ENCODE measurements at places on chromosomes 16 and 17. TPM values are rescaled to one million over a fixed set of nuclear protein-coding genes. Genes with fewer than 3 reads are reported as not detected.
A peak's percentile ranks its signal among the peaks of the same experiment; 100 is the strongest.

PVALEF gene
- total RNA-seq: not detected

HOXB1 gene
- total RNA-seq: not detected

DNA sequence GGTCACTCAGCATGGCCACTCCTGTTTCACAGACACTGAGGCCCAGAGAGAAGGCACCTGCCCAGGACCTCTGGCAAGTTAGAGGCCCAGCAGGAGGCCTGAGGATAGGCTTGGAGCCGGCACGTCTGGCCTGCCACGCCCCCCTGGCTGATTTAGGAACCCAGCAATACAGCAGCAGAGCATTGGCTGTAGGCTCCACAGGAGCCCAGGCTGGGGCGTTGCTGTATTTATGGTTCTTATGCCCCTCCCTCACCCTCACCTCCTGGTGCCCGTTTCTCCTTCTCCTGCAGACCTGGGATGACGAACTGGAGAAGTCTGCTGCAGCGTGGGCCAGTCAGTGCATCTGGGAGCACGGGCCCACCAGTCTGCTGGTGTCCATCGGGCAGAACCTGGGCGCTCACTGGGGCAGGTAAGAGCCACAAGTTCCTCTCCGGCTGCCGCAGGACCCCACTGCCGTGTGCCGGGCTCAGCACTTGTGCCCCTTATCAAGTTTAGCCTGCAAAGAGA lies 25.8 kb downstream of the CRISPLD2 start:
- H3K4me3 ChIP-seq: no peak overlapping the region
- peaks cover 2% of the 10 kb centered on the region for H3K27me3 ChIP-seq
- no peaks in the 10 kb centered on the region for H3K4me1 ChIP-seq
- no peak overlapping the region for H3K27ac ChIP-seq
- no peak for DNase-seq

GRCh38 chr17:75077496-75078283 lies 10.1 kb upstream of the SLC16A5 start:
- no peaks in the 10 kb centered on the region for H3K36me3 ChIP-seq
- H3K27me3 ChIP-seq: no peaks in the 10 kb centered on the region
- peaks cover 34% of the 10 kb centered on the region for H3K4me1 ChIP-seq
- DNase-seq: peak; percentile 79

DNA sequence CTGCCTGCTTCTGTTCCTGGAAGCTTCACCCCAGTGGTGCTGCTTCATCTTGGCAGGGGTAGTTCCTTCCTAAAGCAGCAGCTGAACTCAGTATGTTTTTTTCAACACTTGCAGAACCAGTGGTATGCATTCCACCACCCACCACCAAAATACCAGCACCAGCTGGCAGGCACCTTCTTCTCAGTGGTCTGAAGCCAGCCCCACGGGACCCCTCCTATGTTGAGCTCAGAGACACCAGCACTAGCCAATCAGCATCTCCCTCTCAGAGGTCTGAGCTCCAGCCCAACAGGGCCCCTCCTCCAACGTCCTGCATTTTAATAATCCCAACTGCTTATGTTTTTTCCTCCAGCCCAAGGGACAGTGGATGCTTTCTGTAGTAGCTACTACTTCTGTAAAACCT lies 299.6 kb upstream of the CCL2 start:
- DNase-seq: no peak
- H3K27ac ChIP-seq: no peak overlapping the region
- no peaks in the 10 kb centered on the region for H3K4me1 ChIP-seq
- no peak overlapping the region for H3K4me3 ChIP-seq

GRCh38 chr17:72624226-72624625 lies 468.3 kb downstream of the SLC39A11 start:
- H3K4me1 ChIP-seq: no peaks in the 10 kb centered on the region
- no peak overlapping the region for H3K4me3 ChIP-seq
- no peaks in the 10 kb centered on the region for H3K36me3 ChIP-seq
- no peaks in the 10 kb centered on the region for H3K27me3 ChIP-seq
- DNase-seq: no peak

GRCh38 chr17:48757524-48757961 lies 29.0 kb upstream of the HOXB13 start:
- no peak overlapping the region for H3K27ac ChIP-seq
- peaks cover 42% of the 10 kb centered on the region for H3K27me3 ChIP-seq
- H3K36me3 ChIP-seq: no peaks in the 10 kb centered on the region
- DNase-seq: no peak

MT1F gene
- total RNA-seq: 4.3 TPM

- no peak within 1 kb of the TSS for H3K4me3 ChIP-seq
- no peak for DNase-seq
- no peak within 1 kb of the TSS for H3K27ac ChIP-seq
- H3K36me3 ChIP-seq: no peaks in the 10 kb centered on the region
- H3K27me3 ChIP-seq: peaks cover 75% of the 10 kb centered on the region
- peaks cover 6% of the 10 kb centered on the region for H3K4me1 ChIP-seq
Measured at GRCh38 chr16:56669005-56669839, at the start of gene MT1H. Gene MT1H, plus strand, starts transcription at chr16:56669814. Its CDS starts 71 bp downstream, at chr16:56669885.

DNA sequence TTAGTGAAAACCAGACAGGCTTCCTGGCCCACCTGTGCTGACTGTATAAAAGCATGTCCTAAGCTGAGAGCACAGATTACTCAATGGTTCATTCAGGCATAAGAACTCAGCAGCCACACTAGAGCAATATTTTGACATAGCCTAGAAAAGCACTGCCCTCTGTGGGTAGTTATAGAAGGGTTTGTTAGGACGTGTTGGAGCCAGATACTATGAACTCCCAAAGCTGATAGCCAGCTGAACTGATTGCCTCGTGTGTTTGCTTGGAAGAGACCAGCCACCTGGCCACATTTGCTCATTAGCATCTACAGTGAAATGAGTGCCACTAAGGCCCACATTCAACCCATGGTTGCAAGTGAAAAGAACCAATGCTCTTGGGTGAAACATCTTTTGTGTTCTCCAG lies 30.8 kb upstream of the ABCA5 start:
- no peaks in the 10 kb centered on the region for H3K36me3 ChIP-seq
- no peaks in the 10 kb centered on the region for H3K4me1 ChIP-seq
- no peak overlapping the region for H3K4me3 ChIP-seq
- DNase-seq: no peak

DNA sequence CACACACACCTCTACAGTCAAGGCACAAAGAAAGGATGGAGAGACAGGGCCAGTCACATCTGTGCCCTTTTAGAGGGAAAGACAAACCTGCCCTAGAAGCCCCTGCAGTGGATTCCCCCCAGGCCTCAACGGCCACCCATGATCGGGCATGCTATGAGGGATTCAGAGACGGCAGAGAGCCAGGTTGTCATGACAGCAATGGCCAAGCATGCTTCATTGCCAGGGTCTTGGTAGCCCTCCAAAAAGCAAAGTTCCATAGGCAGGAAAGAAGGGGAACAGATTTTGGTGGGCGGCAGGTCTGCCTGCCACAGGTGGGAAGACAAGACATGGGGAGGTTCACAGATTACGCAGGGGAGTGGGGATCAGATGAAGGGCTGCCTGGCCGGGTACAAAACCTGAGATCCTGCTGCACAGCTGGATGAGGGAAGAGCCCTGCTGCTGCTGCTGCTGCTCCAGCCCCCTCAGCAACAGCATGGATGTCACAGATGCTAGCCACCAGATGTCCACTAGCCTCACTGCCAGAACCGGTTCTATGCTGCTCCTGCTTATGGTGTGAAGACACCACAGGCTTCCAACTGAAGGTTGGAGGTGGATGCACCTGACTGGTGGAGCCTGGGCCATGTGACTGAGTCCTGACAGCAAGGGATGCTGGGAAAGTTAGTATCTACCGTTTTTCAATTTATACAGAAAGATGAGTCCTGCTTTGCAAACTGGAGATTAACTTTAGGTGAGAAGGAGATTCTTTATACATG lies 17.8 kb downstream of the ACTG1 start:
- no peaks in the 10 kb centered on the region for H3K36me3 ChIP-seq
- no peak overlapping the region for H3K4me3 ChIP-seq
- DNase-seq: no peak
- peaks cover 8% of the 10 kb centered on the region for H3K27me3 ChIP-seq
- H3K4me1 ChIP-seq: no peaks in the 10 kb centered on the region
- H3K27ac ChIP-seq: no peak overlapping the region

GRCh38 chr17:73564843-73565242 lies 79.4 kb downstream of the SDK2 start:
- H3K27ac ChIP-seq: peak overlapping the region; percentile 37
- H3K4me1 ChIP-seq: peaks cover 37% of the 10 kb centered on the region
- no peak for DNase-seq
- H3K27me3 ChIP-seq: no peaks in the 10 kb centered on the region
- no peaks in the 10 kb centered on the region for H3K36me3 ChIP-seq

DNA sequence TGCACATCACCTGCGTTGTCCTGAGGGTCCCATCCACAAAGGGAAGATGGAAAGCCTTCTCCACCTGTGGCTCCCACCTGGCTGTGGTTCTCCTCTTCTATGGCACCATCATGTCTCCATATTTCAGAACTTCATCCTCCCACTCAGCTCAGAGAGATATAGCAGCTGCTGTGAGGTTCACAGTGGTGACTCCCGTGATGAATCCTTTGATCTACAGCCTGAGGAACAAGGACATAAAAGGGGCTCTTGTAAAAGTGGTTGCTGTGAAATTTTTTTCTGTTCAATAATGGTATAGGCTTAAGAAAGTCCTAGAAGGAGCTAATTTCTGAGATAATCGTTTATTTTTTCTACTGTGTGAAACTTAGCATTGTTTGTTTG lies 18.7 kb downstream of the ZNF200 start:
- no peaks in the 10 kb centered on the region for H3K27me3 ChIP-seq
- H3K36me3 ChIP-seq: no peaks in the 10 kb centered on the region
- no peak overlapping the region for H3K4me3 ChIP-seq
- no peak for DNase-seq
- H3K27ac ChIP-seq: no peak overlapping the region

DNA sequence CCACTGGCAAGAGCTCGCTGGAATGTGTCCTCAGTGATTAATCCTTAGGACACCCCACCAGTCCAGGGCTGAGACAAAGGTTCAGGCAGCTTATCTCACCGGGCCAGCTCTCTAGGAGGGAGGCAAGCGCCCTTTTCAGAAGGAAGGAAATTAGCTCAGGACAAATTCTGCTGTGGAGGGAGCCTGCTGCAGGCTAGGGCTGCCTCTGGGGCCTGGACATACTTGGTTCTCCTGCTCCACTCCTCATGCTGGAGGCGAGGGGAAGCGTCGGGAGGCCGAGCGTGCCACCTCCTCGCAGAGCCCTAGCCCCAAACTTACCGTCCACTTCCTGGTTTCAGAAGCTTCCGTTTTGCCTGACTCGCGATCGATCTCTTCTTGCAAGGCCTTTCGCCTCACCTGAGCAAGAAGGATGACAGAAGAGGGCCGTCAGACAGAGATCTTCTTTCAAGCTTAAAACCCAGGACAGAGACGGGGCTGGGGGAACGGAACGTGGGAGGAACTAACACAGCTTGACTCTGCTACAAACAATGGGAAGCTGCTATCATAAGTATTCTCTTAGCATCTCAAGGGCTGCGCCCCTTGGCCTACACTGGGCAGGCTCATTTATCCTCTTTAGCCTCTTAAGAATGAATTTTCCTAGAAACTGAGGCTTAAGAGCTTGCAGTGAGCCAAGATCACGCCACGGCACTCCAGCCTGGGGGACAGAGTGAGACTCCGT lies 7.7 kb downstream of the KNOP1 start:
- no peak overlapping the region for H3K4me3 ChIP-seq
- no peaks in the 10 kb centered on the region for H3K27me3 ChIP-seq
- H3K27ac ChIP-seq: no peak overlapping the region
- peaks cover 56% of the 10 kb centered on the region for H3K36me3 ChIP-seq
- DNase-seq: no peak

GRCh38 chr16:57797526-57798266 lies 4.6 kb downstream of the KIFC3 start:
- no peak overlapping the region for H3K4me3 ChIP-seq
- DNase-seq: no peak
- peaks cover 40% of the 10 kb centered on the region for H3K27me3 ChIP-seq
- no peaks in the 10 kb centered on the region for H3K36me3 ChIP-seq

DNA sequence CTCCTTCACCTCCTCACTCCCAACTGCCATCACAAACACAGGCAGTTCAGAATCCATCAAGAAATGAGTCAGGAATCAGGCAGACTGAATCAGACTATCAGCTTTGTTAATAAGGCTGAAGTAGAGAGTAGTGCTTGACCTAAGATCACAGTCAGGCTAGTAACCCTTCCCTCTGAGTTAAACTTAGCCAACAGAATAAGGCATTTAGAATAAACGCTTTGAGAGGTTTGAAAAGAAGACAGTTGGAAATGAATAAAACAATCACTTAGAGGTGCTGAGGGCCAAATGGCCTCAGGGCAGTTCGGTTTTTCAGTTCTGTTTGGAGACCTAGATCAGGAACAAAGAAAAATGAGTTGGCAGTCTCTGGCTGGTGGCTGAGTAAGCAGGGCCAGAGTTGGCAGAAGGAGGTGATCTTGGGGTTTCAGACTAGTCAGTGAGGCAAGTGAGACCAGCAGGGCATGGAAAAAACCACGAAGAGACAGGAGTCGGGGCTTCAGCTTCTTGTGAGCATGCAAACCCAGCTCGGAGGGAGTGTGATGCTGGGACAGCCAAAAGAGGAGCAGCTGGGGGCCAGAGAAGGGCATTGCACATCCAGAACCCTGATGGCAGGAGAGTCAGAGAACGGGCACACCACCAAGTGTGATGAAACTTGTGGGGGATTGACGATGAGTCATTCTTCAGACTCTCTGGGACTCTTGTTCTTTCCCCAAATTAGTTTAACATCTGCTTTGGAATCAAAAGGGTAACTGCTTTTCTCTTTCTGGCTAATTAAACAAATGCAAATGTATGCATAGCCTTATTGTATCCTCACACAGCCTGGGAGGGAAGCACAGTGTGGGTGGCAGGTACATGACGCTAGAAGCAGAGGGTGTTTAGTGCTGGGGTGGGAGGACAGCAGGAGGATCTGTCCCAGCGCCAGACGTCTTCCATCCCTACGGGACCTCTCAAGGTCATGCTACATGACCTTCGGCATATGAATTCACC lies 54.8 kb downstream of the SPECC1 start:
- no peaks in the 10 kb centered on the region for H3K4me1 ChIP-seq
- H3K27me3 ChIP-seq: no peaks in the 10 kb centered on the region
- no peak overlapping the region for H3K4me3 ChIP-seq
- H3K36me3 ChIP-seq: no peaks in the 10 kb centered on the region
- no peak for DNase-seq

PCYT2 gene
- total RNA-seq: 34.9 TPM

GRCh38 chr16:61877436-61877835 lies 158.8 kb downstream of the CDH8 start:
- no peaks in the 10 kb centered on the region for H3K4me1 ChIP-seq
- no peak for DNase-seq
- H3K27me3 ChIP-seq: no peaks in the 10 kb centered on the region
- H3K4me3 ChIP-seq: no peak overlapping the region

DNA sequence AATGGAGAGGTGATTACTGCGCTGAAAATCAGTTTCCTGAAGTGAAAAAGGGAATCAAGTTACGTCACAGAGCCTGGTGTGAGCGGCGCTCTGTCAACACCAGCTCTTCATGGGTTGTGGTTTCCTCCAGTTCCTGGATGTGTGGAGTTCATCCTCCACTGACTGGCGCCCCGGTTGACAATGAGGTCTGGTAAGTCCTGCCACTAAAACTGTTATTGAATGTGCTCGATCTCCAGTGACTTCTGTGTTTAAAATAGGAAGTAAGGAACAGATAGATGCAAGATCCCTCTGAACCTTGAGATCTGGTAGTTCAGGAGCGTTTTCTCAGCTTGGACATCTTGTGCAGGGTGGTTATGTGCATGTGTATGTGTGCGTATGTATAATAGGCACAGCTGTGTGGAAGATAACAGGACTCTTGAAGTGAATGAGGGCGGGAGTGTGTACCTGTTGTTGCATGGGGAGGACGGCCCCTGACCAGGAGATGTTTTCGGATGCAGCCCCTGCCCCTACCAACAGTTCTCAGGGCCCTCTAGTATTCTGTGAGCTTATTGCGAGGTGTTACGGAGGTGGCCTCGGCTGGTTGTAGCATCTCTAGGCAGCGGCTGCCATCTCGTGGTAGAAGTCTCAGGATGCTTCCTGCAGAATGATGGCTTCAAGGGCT lies 22.0 kb upstream of the GOT2 start:
- H3K36me3 ChIP-seq: no peaks in the 10 kb centered on the region
- peaks cover 7% of the 10 kb centered on the region for H3K4me1 ChIP-seq
- H3K27me3 ChIP-seq: no peaks in the 10 kb centered on the region
- H3K27ac ChIP-seq: no peak overlapping the region
- H3K4me3 ChIP-seq: no peak overlapping the region

All from B cell (primary cell).